ENCODE measurements at places on chromosomes 3 and 15.
A peak's percentile ranks its signal among the peaks of the same experiment; 100 is the strongest.

- no peak for DNase-seq
Measured at GRCh38 chr3:13605555-13605954, 56.6 kb downstream of the FBLN2 start.

- no peak for DNase-seq
Measured at GRCh38 chr15:93103823-93104222, 14.8 kb upstream of the RGMA start.

DNA sequence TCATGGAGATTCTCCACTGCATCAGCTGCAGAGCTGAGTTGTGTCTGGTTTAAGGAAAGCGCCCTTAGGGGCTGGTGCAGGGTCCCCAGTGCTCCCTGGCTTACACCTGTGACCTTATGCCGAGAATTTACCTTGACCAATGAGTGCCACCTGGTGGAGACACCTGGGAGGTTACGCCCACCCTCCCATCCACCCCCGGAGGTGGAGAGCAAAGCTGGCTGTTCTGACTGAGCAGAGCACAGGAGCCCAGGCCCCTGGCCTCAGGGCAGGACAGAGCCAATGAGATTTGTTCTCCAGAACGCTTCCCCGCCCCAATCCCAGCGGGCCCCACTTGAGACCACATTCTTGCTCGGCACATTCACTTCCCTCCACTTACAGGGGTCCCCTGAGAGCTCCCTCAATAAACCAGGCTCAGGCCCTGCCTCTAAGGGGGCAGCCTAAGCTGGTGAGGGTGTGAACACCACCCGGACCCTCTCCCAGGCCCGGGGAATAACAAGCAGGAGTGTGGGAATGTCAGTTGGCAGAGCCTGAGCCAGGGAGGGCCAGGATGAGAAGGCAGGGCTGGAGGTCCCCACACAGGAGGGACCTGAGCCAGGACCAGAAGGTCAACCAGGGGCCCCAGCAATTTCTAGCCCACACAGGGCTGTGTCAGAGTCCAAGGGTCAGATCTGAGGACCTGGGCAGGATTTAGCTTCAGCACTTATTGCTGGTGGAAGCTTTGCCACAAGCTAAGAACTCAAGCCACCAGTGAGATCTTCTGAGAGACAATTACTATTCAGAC lies 117.1 kb downstream of the TPRA1 start:
- DNase-seq, result no peak

- DNase-seq, result no peak
Measured at GRCh38 chr15:70322051-70322668, 224.4 kb upstream of the TLE3 start.

GRCh38 chr3:196144383-196145105 lies 62.7 kb upstream of the TFRC start:
- no peak for DNase-seq

GRCh38 chr15:89395031-89395430 lies 60.4 kb upstream of the POLG start:
- DNase-seq, result no peak

GRCh38 chr15:63997715-63998442 lies 48.4 kb downstream of the DAPK2 start:
- no peak for DNase-seq

DNA sequence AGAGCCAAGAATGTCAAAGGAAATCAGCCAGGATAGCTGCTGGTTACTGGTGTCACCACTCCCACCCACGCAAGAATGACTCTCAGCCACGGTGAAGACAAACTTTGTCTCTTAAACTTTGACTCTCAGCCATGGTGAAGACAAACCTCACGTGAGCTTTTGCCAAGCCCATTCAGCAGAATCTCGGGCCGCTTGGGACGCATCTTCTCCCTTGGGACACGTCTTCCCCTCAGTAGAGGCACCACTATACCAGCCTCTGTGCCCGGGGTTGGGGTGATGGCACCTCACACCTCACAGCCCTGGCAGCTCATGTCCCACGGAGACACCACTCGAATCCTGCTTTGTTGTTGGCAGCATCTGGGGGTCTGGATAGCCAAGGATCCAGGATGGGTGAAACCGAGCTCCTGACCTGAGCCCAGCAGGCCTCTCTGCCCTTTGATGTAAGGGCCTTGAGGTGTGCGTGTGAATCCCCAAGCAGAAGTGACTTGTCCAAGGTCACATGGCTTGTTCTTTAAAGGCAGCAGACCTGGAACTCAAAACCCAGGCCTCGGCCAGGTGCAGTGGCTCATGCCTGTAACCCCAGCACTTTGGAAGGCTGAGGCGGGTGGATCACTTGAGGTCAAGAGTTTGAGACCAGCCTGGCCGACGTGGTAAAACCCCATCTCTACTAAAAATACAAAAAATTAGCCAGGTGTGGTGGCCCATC lies 21.8 kb downstream of the RBPMS2 start:
- DNase-seq, result no peak

GRCh38 chr3:197836244-197836643 lies 45.2 kb downstream of the LRCH3 start:
- DNase-seq, result no peak

DNA sequence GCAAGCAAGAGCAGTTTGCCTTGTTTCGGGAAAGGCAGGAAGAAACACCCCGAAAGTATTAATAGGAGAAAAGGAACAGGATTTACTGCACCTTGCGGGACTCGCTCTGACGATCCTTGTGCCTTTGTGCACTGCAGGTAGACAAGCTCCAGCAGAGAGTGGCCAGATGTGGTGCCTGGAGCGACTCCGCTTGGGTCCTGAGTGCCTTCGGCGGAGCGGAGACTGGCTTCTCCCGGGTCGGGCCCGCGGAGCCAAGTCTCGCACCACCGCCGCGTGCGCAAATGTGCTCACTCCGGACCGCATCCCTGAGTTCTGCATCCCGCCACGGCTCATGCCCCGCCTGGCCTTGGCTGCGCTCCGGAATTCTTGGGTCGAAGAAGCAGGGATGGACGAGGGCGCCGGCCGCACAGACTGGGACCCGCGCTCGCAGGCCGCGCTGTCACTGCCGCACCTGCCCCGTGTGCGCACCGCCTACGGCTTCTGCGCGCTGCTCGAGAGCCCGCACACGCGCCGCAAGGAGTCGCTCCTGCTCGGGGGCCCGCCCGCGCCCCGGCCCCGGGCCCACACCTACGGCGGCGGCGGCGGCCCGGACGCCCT lies 769 bp downstream of the C2CD4A start:
- DNase-seq, result peak; percentile 72

- DNase-seq, result peak; percentile 88
Measured at GRCh38 chr3:10263646-10264363, 15.5 kb downstream of the TATDN2 start.

GRCh38 chr3:102079809-102080197 lies 230.5 kb downstream of the NFKBIZ start:
- no peak for DNase-seq

DNA sequence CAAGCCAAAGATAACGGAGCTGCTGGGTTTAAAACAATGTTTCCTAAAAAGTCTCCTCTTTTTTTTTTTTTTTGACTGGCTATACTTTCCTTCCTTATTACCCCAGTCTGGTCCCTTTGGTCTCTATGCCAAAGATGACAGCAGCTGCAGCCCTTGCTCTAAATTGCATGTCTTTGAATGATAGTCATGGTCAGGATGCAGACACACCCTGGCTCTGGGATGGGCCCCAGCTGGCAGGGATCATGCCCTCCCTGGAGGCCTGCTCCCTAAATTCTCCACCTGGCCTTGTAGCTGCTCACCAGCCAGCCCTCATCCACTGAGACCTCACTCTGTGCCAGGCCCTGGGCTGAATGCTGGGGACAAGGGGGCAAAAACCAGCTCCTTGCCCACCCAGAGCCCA lies 95.8 kb downstream of the MESD start:
- DNase-seq, result no peak

- no peak for DNase-seq
Measured at GRCh38 chr15:35179739-35180138, 94.6 kb upstream of the NANOGP8 start.

DNA sequence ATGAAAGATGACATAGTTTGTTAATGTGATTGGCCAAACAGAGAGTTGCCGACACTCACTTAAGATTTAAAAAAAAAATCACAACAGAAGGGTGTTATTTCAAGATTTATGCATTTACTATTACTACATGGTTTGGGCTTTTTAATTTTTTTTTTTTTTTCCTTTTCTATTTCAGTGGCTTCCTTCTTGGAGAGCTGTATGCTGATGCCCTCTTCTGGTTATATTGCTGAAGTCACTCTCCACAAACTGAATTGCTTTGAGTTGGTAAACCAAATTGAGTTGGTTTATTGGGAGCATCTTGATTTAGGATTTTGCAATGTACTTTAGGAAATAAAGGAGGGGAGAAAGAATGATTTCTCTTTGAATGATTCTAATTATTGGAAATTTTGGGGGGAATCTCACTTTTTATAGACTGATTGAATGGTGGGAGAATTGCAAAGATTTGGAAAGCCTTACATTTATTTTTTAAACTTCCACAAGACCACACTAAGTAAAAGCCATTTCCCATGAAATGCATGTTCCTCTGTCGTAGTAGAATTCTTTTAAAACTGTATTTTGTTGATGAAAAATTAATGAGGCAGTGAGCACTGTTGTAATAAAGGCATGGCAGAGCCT lies 186.6 kb upstream of the FEZF2 start:
- DNase-seq, result no peak

- DNase-seq, result no peak
Measured at GRCh38 chr3:170862618-170863374, 7.2 kb downstream of the RPL22L1 start.

GRCh38 chr3:123388811-123389627 lies 59.9 kb downstream of the ADCY5 start:
- DNase-seq, result no peak

- no peak for DNase-seq
Measured at GRCh38 chr3:73622091-73622805, 2.5 kb downstream of the PDZRN3 start.

DNA sequence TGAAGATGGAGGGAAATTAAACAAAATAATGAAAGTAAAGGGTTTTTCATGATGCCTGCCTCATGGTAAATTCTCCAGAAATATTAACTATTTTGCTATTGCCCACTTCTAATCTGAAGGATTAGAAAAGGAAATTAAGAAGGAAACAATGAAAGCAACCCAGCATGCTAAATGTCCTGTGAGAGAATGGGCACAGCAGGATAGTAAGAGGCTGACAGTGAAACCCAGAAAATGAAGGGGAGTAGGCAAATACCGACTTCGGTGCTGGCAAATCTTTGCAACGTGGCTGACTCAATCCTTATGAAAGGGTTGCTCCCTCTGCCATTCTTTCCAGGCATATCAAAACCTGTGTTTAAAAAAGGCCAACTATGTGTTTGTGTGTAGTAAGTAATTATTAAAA lies 147.5 kb upstream of the SYNPR start:
- DNase-seq, result no peak

GRCh38 chr3:130901463-130902204 lies 7.8 kb downstream of the ATP2C1 start:
- no peak for DNase-seq

DNA sequence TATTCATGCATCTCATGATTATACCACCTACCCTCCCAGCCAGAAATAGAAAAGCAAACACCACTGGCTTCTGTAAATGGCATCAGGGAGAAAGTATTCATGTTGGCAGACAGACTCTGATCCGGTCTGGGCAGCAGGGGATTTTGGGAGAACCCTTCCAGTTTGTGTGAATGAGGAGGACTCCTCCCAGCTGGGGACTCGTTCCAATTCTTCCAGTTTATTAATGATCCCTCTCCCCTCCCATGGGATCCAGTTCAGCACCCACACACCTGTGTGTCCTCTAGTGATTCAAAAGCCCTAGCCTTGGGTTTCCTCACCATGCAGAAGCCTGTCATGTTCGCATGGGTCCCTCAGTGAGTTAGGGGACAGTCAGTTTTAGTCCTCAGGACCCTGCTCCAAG lies 110.9 kb downstream of the IQSEC1 start:
- DNase-seq, result no peak

DNA sequence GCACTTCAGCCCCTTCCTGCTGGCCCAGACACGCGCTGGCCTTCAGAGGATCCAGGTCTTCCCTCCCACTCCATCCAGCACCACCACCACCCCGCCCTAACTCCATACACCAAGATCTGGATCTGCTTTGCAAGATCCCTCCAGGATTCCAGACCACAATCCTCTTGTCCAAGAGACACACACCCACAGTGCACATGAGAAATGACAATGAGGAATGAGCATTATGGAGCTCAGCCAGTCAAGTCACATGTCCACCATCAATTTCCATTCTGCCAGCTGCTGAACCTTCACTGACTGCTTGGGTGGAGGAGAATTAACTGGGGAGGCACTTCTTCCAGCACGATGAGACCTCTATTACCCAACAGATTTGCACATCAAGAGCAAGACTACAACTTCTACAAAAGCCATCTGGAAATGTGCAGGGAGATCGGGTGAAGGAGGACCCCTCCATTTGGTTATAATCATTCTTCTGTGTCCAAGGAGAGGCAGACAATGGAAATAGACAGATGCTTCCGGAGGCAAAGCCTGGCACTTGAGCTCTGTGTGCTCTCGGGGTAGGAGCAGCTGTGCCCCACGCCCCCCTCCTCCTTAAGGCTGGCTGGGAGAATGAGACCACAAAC lies 12.3 kb upstream of the SPATA12 start:
- no peak for DNase-seq

DNA sequence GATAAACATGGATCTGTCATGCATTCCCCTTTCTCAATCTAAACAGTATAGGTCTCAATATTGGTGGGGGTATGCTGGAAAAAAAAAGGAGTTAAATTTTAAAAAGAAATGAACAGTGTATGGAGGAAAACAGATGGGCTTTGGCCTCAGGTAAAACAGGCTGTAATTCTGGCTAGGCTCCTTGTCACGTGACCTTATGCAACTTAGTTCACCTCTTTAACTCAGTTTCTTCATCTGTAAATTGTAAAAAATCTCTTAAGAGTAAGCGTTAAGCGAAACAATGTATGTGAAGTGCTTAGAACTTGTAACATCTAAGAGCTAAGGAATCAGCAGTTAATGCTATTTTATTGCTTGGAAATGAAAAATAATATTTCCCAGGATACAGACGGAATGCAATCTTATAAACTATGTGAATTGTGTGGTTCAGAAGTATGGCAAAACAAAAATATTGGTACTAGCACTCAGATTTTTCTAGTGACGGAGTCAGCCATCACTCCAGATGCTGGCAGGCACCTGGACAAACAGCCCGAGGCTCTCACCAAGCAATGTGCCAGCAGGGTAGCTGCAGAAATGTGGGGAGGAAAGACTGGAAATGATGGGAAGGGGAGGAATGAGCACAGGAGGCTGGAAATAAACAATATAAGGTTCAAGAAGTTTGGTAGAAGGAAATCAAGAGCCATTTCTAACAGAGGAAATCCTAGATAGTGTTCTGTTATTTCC lies 172.8 kb downstream of the USP13 start:
- DNase-seq, result no peak

GRCh38 chr3:104584682-104585081 lies 782.0 kb upstream of the ALCAM start:
- no peak for DNase-seq

DNA sequence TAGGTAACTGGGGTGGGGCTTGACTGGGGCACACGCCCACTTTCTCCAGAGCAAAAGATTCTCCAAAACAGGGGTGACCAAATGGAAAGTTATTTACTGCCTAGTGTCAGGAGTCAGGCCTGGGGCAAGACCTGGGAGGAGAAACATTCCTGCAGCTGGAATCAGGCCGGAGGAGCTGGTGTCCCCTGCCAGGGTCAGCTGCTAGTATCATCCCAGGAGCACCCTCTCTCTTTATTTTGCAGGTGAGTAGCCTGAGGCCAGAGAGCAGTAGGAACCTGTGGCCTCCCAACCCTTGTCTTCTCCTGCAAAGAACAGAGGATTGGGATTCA lies 32.9 kb downstream of the DNAJB8 start:
- DNase-seq, result no peak
